ENCODE measurements at places on chromosomes 11 and 22.

- DNase-seq, result no peak
Measured at GRCh38 chr11:125871391-125872137, 15.9 kb upstream of the HYLS1 start.

DNA sequence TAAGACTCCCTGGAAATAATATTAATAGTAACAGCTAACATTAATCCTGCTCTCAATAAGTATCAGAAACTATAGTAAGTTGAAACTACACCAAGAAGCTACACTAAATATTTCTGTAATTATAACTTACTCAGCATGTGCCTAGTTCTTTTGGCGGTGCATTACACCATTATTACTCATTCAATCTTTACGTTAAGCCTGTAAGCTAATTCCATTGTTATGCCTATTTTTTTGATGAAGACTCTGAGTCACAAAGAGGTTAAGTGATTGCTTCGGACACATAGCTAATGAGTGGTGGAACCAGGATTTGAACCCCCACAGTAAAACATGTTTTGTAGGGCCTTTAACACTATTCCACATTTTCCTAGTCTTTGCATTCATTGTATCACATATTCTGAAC is 111.6 kb downstream of the RASSF10 start:
- DNase-seq, result no peak

DNA sequence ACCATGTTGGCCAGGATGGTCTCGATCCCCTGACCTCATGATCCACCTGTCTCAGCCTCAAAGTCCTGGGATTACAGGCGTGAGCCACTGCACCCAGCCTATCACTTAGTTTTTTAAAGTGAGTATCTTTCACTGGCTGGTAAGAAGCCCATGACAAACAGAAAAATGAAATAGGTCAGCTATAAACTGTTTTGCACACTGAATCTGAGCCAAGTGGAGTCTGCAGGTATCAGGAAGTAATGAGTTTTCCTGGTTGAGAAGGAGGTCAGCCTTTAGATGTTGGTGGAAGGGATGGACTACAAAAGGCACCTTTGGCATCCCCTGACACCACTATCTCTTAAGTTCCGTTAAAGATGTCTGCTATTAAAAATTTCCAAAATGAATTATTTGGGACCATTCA is 345.1 kb downstream of the AASDHPPT start:
- no peak for DNase-seq

GRCh38 chr11:68889948-68890446 is 13.6 kb downstream of the MRPL21 start:
- no peak for DNase-seq

- DNase-seq, result no peak
Measured at GRCh38 chr11:120510406-120511115, 987 bp upstream of the GRIK4 start.

DNA sequence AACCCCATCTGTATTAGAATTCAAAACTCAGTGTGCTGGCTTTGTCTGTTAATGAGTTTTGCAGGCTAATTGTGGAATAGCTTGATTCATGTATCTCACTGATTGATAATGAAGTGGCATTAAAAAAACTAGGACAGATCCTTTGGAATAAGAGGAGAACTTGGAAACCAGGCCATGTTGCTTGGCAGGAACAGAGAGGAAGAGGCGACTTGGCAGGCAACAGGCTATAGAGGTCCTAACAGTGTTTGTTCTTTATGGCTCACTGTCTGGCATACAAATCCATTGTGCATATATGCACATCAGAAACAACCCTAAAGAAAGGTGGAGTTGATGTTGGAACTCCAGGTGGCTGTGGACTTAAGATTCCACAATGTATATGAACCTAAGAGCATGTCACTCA is 17.4 kb upstream of the OR9I1 start:
- no peak for DNase-seq

- DNase-seq, result no peak
Measured at GRCh38 chr22:38305471-38306448, 11.5 kb downstream of the CSNK1E start.

- no peak for DNase-seq
Measured at GRCh38 chr11:134654161-134654915, 242.3 kb upstream of the B3GAT1 start.

DNA sequence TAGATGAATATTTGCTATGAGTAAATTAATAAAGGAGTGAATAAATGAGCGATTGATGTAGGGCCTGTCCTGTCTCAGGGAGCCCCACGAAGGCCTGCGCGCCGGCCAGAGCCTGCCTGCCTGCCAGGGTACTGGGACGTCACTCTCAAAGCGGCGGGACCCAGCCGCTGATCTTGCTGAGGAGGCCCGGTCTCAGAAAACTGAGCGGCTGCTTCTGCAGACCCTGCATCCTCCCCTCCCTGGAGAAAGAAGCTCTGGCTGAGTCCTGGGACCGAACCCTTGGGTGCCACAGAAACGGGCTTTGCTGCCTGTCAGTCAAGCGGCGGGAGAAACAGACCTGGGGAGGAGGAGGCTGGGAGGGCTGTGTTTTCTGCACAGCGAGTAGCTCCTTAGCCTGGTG is 91.6 kb upstream of the B3GAT1 start:
- DNase-seq, result no peak

GRCh38 chr11:22069844-22070243 is 123.0 kb upstream of the ANO5 start:
- no peak for DNase-seq

GRCh38 chr11:71188886-71189767 is 63.2 kb downstream of the SHANK2 start:
- no peak for DNase-seq

DNA sequence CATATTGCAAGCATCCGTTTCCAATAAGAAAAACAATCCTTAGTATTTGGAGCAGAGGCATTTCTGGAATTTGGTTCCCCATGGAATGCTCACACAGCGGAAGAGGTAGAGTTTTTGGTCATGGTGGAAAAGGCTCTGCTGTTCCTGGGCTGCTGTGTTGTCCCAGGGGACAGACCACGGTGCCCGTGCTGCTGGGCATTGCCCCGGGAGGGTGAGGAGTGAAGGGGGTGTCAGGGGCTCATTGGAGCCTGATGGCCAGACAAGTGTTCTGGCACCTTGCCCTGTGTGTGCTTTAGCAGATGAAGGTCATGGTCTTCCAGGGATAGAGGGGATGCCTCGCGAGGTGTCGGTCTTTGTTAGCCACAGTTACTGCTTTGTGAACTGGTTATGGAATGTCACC is 61.2 kb downstream of the MPPED1 start:
- DNase-seq, result no peak

- no peak for DNase-seq
Measured at GRCh38 chr22:36950797-36951590, 37.6 kb downstream of the CSF2RB start.

GRCh38 chr11:11171854-11172253 is 181.2 kb downstream of the CSNK2A3 start:
- DNase-seq, result no peak

DNA sequence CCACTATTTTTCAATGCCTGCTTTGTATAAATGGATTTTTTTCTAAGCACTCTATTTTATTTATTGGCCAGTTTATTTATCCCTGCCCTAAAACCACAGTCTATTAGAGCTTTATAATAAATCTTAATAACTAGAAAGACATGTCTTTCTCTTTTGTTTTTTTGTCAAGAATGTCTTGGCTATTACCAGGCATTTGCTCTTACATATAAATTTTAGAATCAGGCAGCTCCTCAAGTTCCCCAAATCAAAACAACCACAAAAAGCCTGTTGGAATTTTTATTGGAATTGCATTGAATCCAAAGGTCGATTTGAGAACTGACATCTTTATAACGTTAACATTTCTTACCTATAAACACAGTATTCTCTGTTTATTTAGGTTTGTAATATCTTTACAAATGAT is 85.8 kb upstream of the SC5D start:
- no peak for DNase-seq

DNA sequence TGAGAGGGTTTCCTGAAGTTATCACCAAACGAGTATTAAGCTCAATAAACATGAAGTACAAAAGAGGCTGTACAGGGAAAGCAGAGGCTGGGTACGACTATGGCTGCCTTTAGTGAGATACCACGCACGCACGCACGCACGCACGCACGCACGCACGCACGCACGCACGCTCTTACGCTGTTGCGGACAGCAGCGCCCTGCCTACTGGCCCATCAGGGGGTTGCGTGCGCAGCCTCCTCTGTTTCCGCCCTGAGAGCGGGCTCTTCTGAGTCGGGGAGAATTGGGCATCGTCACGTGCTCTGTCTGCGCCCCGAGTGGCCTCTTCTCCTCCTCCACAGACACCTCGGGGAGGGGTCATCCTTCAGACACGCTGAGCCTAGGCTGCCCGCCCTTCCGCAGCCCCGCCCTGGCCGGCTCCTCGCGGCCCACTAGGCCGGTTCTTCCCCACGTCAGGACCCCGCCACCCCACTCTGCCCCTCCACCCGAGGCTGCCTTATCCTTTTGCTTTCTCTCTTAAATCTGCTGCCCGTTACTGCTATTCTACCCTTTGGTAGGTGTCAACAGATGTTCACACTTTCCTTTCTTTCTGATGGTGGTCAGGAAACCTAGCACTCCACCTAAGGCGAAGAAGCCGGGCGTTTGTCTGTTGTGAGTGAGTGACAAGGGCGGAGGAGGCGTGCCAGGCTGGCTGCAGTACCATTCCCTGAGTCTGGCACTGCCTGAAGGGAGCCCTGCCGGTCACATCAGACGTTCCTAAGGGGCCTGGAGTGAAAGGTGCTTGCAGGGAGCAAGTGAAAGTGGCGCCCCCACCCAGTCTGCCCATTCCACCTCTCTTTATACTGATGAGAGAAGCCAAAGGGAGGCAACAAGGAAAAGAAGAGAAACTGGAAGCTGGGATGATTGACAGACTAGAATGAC is 300.4 kb upstream of the B3GAT1 start:
- DNase-seq, result no peak

- DNase-seq, result peak; percentile 3
Measured at GRCh38 chr11:123475469-123475868, 45.4 kb downstream of the GRAMD1B start.

DNA sequence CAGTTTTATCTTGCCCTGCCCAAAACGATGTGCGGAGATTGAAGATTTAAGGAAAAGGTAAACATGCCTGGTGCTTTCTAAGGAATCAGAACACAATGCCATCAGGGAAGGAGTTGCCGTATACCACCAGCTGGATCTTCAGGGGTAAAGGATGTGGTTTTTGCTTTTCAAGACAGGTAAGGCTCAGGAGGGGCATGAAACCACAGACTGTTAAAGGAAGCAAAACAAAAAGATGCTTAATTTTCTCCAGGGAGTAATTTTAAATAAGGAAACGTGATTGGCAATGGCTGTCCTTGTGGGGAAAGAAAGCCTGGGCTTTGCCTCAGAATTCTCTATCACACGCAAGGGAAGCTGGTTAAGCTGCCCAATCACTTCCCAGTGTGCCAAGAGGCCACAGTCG is 655.6 kb downstream of the OPCML start:
- DNase-seq, result no peak

DNA sequence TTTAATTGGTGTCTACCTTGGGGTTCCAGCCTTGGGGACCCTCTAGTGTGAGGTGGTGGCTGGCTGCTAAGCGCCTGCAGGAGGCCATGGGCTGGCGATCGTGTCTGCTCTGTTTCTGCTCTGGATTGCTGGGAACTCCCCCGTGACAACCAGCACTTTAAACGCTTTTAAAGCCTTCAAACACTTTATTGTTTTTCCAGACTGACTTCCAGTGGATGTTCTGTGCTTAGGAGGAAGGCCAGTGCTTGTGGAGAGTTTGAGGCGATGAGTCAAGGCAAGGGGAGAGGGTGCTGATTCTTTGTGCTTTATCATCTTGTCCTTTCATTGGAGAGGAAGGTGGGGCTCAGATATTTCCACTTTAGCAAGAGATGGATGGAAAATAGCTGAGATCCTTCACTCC is 81.6 kb downstream of the FLI1 start:
- DNase-seq, result no peak

DNA sequence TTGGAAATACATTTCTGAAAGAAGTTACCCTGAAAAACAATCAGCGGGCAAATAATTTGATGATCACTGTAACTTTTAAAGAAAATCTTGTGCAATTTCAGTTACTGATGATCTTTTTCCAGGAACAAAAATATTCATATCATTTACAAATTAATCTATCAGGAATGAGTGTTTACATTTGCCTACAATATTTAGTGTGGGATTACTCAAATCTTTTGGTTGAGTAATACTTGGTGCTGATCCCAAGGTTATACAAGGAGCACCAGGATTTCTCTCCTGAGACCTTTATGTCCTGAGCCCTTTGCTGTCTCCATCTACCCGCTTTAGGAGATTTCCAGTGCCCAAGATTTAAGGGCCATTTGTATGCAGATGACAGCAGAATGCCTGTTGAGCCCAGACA is 116.1 kb downstream of the ATXN10 start:
- no peak for DNase-seq

DNA sequence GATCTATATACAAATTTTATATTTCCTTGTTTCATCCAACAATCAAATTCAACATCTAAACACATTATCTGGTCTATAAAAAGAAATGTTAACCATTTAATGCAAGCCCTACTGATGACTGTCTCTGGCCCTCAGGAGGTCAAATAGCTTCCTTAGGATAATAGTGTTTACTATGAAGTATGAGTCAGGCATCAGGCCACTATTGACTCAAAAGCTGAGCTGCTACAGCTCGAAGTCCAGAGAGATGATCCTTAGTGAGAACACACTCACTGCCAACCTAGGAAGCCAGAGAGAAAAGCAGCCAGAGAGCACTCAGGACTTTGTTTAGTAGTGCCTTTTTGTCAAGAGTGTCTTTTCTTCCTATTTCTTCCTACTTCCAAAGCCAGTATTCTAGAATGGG is 171.8 kb downstream of the SOX6 start:
- no peak for DNase-seq

GRCh38 chr11:77395460-77396173 is 78.3 kb downstream of the PAK1 start:
- no peak for DNase-seq

GRCh38 chr22:40216041-40216756 is 38.5 kb downstream of the TNRC6B start:
- DNase-seq, result no peak

- DNase-seq, result no peak
Measured at GRCh38 chr11:94924612-94925011, 48.7 kb downstream of the CWC15 start.

DNA sequence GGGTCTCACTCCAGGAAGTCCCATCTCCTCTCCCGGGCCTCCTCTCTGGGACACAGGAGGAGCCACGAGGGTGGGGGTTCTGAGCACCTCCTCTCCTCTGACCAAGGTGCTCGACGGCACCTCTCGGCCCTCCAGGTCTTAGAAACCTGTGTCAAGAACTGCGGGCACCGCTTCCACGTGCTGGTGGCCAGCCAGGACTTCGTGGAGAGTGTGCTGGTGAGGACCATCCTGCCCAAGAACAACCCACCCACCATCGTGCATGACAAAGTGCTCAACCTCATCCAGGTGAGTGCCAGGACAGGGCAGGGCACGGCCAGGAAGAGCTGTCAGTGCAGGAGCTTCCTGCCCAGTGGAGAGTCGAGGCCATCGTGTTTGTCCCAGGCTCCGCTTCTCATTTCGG is 23.2 kb downstream of the TOM1 start:
- DNase-seq, result no peak

GRCh38 chr22:21845558-21846453 is 21.6 kb downstream of the MAPK1 start:
- peak; percentile 49 for DNase-seq

All from DMS 273 treated with DMSO at 0.1 percent for 48 hours (cell line).